Thoracic aorta (tissue), 2 donors: ENCODE measurements at places on chromosomes 1 and 21.

DNA sequence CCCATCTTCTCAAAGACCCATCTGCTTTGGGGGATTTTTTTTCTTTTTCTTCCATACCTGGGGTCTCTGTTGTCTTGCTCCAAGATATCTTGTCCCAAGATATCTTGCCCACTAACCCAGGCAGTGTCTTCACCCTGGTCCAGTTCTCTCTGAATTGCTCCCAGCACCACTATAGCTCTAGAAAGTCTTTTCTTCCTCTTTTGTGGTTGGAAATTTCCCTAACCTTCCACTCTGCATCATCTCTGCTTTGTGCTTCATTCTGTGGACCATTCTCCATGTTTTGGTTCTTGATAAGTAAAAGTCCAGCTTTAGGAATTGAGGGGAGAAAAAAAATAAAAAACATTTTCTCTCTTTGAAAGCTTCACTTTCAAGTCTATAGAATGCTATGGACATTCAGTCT is 20.9 kb downstream of the STYXL2 start:
- DNase-seq = no peak

DNA sequence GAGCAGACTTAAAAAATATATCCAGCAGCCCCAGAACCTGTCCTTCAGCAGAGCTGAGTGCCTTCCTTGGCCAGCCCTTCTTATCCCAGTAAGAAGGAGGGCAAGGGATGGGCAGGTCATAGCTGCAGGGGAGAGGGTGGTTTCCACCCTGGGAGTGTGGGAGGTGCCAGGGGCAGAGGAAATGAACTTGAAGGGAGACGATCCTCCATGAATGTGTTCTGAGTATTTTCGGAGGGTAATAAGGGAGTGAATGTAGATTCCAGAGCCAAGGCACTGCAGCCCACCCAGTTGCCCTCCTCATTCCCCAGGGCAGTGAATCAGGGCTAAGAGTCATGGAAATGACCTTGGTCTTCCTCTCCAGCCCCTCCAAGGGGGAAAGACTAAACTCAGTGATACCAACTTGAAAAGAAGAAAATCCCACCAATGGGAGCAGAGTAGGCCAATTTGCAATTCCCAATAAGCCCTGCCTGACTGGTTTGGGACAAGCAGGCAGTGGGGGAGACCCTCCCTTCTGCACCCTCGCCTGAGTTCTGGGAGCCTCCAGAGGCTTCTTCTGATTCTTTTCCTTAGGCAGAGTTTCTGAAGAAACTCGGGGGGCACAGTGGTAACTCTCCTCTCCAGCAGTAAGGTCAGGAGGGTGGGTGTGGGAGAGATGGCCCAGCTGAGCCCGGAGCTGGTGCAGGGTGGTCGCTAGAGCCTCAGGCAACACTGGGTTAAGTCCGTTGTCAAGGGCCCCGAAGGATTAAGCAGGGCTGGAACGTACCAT is 4.2 kb downstream of the MYOG start:
- no peak for DNase-seq

GRCh38 chr1:151639466-151639865 is 27.6 kb downstream of the SNX27 start:
- no peak for DNase-seq

GRCh38 chr1:247077876-247078257 is 744 bp downstream of the ZNF670 start:
- DNase-seq = no peak

- DNase-seq = no peak
Observed at GRCh38 chr1:29126198-29126597, 2.5 kb upstream of the TMEM200B start.

DNA sequence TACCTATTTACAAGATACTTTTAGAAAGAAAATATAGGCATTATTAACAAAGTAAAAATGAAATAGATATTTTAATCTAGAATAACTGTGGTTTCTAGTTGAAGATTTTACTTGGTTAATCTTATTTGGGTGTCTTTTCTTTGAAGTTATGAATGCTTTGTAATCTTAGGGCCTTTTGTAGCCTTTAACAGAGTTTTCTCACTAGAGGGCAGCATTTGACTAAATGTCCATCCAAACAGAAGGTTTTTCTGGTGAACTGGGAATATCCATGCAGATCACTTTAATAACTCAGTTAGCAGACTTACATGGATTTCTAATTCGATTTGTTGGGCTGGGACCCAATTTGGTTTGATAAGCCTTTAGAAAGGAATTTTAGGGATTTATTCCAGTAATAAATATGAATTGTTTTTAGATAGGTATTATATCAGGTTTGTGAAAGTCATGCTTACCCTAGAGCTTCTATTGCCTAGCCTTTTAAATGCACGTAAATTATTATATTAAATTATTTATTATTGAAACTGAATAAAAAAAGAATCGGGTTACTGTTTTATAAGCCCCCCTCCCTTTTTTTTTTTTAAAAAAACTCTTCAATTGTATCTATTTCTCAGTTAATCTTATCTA is 119.7 kb downstream of the ZNF326 start:
- no peak for DNase-seq

DNA sequence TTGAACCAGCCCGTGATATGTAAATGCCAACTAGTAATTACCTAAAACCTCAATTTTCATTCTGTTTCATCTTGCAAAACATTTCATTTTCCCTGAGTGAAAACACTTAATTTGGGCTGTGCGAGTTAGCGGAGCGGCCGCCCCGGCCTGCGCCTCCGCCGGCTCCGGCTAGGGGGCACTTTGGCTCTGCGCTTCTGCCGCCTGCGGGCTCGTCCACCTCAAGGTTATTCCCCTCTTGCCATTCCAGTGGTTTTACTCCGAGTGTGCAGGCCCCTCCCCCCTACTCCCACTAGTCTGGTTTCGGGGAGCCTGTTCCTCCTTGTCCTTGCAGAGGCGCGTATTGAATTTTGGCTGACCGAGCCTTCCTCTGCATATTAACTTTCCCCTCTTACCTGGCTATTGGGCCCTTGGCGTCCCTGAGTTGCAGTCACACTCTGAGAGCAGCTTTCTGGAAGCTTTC is 55.6 kb downstream of the PEX14 start:
- DNase-seq = no peak

GRCh38 chr21:27192281-27192949 is 225.5 kb upstream of the ADAMTS5 start:
- no peak for DNase-seq

DNA sequence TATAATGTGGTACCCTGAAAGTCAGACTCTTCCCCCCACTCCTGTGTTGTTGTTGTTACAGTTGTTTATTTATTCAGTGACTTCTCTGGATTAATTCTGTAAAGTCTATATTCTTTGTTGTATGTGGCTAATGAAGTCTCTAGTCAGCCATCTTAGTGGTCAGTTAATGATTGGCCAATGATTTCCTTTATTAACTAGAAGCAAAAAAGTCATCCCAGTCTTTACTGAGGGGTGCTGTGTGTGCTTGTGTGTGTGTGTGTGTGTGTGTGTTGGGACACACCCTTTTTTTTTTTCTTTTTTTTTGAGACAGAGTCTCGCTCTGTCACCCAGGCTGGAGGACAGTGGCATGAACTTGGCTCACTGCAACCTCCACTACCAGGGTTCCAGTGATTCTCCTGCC is 37.3 kb upstream of the HYI start:
- DNase-seq = no peak

DNA sequence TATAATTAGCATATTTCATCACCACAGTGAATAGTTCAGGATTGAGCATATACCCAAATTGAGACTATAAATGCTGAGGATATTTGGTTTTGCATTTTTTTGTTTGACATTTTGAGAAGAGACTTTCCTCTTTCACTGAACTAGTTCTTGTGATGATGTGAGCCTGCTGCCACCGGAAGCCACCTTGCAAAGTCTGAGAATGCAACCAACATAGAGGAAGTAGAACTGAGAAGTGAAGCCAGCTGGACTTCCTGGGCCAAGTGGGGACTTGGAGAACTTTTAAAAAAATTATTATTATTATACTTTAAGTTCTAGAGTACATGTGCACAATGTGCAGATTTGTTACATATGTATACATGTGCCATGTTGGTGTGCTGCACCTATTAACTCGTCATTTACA is 102.3 kb downstream of the RPE65 start:
- DNase-seq = no peak

GRCh38 chr21:44932408-44933181 is 7.2 kb upstream of the SLX9 start:
- DNase-seq = no peak

- no peak for DNase-seq
Observed at GRCh38 chr1:86616871-86617270, 70.0 kb downstream of the CLCA4 start.

GRCh38 chr1:85297855-85298629 is 21.6 kb upstream of the BCL10 start:
- DNase-seq = peak; percentile 43

DNA sequence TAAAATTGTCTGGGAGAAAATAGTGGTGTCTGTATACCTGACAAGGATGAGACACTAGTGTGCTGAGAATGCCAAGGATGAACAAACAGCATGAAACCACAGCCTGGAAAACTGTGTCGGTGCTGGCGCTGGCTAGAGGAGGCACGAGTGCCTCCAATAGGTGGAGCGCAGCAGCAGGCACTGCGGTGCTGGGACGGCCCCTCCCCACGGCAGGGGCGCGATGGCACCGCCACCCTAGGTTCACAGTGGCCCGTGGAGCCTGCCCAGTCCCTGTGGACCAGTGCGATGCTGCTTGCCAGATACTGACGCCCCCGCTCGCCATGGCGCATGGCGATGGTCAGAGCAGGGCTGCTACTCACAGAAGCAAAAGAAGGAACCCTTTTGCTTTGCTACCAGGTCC is 6.8 kb downstream of the CFAP410 start:
- DNase-seq = no peak

- DNase-seq = no peak
Observed at GRCh38 chr1:55375617-55376258, 160.6 kb upstream of the USP24 start.

DNA sequence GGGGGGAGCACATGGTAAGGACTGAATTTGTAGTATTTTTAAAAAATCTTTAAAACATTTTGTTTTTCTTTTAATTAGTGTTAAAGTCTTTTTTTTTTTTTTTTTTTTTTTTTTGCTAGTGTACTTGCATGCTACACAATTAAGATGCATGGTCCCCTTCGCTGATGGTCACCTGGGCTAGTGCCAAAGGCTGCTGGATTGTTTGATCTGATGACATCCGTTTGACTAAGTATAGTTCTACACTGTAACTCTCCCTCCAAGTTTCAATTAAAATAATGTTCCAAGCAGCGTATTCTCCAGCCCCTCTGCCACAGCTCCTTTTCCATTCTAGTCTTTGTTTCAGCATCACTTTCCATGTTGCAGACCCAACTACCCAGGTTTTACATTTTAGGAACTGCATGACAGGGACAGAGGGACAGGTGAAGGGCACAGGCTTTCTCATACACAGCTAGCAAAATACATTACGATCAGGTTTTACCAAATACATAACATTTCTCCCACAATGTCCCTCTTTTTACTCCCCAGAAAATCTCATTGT is 852 bp upstream of the RAVER2 start:
- no peak for DNase-seq

GRCh38 chr1:167430849-167431242 is 87.5 kb downstream of the CD247 start:
- no peak for DNase-seq

DNA sequence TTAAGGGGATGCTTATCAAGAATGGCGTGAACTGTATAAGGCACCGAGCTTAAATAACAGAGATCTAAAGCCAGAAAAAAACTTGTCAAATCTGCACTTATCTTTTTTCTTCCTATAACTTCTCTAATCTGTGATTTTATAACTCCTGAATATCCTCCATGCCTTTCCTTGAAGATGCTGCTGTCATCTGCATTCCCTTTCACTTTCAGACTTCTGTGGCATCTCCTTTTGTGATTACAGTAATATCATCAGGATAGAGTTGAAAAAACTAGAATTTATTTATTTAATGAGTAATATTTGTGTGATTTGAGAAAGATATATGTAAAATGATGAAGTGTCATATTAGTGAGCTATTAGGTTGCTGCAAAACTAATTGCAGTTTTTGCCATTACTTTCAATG is 357.8 kb upstream of the PTBP2 start:
- DNase-seq = no peak

- DNase-seq = no peak
Observed at GRCh38 chr1:110155878-110156522, 5.7 kb downstream of the SLC6A17 start.

DNA sequence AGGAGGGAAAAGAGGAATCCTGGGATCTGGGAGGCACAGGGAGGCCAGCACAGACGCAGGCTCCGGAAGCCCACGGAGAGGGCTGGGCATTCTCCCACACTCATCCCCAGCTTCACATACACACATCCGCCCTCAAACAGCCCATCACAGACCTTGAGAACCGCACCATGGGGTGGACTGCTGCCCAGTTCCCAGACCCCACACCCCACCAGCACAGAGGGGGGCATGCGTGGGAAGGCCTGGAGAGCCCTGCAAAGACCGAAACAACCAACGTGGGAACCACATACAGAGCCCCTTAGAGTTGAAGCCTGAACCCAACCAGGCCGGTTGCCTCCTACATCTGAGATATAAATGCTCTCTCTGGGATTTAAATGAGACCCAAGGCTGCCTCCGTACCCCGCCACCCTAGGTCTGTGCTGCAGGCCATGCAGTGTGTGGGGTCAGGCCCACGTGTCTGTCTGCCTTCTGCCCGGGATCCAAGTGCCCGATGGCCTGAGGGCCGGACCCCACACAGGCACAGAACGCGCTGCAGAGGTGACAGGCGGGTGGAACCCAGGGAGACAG is 126.2 kb upstream of the COL6A1 start:
- DNase-seq = no peak

DNA sequence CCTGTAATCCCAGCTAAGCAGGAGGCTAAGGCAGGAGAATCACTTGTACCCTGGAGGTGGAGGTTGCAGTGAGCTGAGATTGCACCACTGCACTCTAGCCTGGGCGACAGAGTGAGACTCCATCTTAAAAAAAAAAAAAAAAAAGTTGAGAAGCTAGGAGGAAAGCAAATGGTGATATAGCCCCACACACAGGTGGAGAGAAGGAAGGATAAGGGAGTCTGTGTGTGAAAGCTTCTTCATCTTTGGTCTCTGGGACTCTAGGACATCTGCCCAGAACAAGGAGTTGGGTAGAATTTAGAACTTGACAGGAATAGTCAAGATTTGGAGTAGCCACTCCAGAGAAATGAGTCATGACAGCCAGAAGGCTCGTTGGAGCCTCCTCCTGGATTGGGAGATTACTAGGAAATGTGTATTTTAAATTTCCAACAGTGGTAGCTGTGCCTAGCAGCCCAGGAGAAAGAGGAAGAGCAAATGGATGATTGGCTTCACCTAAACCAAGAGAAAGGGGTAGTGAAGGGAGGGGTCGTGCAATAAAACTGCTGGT is 19.9 kb downstream of the NPL start:
- DNase-seq = no peak

DNA sequence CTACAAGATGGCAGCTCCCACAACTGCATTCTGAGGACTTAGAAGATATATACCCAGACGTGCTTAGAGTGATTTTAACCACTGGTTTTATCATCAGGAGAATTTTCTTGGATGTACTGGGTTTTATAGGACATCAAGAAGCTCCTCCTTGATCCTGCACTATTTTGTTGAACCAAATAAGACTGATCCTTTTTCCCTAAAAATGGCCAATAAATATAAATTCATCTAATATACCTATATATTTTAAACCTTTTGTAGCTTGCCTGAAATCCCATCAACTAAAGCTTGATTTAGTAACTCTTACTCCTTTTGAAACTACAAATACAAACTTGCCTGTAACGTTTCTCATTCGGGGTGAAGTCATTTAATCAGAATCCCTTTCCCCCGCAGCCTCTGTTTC is 849.4 kb upstream of the ADAMTS5 start:
- no peak for DNase-seq
